ENCODE measurements at places on chromosomes 3 and 15.

- no peak for DNase-seq
Measured at GRCh38 chr3:27213450-27213849, 155.7 kb downstream of the NEK10 start.

DNA sequence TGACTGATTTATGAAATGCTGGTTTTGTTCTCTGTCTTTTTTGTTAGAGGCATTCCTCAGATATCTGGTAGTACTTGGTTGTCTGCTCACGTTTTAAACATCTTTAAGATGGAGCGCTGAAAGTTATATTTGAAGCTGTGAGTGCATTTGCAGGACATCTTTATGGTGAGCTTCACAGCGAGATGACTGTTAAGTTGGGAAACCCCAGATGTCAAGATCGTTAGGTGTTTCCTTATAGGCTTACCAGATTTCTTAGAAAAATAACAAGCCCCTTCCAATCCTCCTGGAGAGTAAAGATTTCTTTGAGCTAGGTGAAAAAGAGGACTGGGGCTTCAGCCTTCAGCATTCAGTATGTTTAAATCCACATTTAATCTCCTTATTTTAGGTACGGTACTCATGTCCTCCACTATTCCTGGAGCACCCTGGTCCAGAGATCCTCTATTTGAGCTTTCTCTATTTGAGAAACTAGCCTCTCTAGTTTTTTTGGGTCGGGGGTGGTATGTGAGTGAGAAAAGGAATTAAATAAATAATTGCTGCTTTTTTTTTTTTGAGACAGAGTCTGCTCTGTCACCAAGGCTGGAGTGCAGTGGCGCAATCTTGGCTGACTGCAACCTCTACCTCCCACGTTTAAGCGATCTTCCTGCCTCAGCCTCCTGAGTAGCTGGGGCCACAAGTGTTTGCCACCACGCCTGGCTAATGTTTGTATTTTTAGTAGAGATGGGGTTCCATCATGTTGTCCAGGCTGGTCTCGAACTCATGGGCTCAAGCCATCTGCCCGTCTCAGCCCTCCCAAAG, 72.3 kb downstream of the ZNF609 start:
- no peak for DNase-seq

DNA sequence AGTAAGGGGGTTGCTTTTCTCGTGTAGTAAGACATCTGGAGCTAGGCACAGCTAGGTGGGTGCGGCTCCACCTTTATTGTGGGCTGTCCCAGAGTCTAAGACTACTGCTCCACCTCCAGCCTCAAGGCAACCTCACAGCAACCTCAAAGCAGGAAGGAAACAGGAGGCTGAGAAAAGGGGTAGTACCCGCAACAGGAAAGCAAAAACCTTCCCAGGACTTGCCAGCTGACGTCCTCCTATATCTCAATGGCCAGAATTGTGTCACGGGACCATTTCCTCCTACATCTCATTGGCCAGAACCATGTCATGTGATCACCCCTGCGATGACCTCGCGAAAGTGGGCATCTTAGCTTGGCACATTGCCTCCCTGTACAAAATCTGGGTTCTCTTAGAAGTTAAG, 4.3 kb upstream of the GPR160 start:
- DNase-seq, result no peak

DNA sequence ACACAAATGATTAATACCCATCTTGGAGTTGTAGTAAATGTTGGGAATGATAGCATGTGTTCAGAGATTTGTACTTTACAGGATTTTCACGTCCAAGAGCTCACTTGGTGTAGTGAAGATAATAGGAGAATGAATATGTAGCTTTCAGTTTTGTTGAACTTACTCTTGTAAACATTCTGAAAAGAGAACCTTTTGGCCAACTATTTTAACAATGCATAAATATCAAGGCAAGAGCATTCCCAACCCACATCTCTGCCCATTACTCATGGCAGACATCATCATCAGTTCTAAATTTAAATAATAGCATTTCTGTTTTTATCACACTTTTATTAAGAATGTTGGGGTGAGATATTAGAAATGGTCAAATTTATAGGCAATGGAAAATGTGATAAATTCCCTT, 465.2 kb upstream of the TPRG1 start:
- DNase-seq, result no peak

- DNase-seq, result no peak
Measured at GRCh38 chr15:83866692-83867091, 212.8 kb downstream of the ADAMTSL3 start.

- DNase-seq, result peak; percentile 42
Measured at GRCh38 chr3:171458864-171459136, 1.4 kb downstream of the TNIK start.

- no peak for DNase-seq
Measured at GRCh38 chr3:45572755-45573154, 21.8 kb upstream of the LIMD1 start.

GRCh38 chr3:188370081-188370830, 216.3 kb downstream of the LPP start:
- DNase-seq, result no peak

GRCh38 chr15:81394603-81395002, 20.6 kb upstream of the TMC3 start:
- DNase-seq, result no peak

DNA sequence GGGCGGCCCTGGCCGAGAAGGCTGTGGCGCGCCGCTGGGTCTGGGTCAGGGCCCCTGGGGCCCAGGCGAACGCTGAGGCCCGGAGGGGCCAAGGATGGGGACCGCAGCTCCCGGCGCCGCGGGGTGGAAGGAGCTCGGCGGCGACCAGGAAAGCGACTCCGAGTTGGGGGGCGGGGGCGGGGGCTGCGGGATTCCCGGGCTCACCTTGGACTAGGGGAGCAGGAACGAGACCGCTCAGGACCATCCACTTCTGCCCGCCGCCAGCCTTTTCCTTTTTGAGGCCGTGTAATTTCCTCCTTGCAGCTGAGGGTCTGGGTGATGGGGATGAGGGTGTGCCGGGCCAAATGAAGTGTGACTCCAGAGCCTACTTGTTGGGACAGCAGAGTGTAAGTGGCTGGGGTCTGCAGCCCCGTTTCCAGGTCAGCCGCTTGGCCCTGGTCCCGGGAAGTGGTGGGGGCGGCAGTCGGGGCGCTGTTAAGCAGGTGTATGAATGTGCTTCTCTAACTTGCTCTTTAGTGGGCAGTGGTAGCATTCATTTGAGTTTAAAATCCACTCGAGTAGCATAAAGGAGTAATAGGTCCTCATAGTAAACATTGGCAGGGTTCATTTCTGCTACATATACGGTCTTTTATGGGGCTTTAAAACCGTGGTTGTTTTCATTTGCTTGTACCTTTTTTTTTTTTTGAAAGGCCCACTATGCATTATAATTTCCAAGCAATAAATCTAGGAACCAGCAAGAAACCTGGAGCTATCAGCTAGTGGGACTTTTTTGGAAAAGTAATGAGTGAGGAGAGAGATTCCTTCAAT, 717 bp downstream of the PXK start:
- no peak for DNase-seq

- no peak for DNase-seq
Measured at GRCh38 chr3:69426291-69426966, 40.5 kb upstream of the FRMD4B start.

DNA sequence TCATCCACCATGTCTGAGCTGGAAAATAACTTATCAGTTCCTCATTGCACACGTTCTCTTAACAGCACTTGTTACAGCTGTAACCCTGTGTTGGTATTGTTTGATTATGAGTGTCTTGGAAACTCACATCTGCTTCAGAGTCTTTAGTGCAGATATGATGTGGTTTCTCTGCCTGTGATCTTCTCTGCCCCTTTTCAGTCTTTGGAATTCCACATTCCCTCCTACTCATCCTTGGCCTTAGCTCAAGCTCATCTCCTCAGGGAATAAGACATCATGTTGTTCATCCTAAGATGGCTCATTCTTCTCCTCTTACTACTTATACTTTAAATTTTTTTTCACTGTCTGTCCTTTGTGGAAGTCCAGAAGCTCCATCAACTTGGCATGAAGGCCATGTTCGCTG, 77.7 kb downstream of the SYNPR start:
- DNase-seq, result no peak

Data from NCI-H2171 (cell line).